AG08395 (cell line): ENCODE measurements at places on chromosomes 1 and 21.
A peak's percentile ranks its signal among the peaks of the same experiment; 100 is the strongest.

- DNase-seq: no peak
Measured at GRCh38 chr1:12654657-12655056, 10.8 kb downstream of the AADACL4 start.

DNA sequence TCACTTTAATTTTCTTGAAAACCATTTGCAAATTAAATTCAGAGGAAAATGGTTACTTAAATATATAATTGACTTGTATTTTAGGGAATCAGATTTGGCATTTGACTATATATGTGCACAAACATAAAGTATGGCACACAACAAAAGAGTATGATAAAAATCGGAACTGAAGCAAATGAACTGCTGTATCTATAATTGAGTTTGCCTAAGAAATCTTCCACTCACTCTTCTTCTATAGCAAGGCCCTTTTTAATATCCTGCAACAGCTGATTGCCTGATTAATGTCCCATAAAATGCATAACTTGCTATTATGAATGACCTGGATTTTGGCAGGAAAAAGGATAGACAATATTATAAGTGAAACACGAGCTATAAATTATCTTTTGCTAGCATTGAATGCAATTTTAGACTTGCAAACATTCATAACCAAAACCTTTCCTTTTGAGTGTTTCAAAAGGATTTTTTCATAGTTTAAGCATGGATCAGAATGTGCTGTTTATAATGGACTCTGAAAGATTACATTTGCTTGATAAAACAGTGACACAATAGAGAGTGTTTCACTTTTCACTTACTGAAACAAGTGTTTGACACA is 2204.3 kb downstream of the MRPL39 start:
- no peak for DNase-seq

DNA sequence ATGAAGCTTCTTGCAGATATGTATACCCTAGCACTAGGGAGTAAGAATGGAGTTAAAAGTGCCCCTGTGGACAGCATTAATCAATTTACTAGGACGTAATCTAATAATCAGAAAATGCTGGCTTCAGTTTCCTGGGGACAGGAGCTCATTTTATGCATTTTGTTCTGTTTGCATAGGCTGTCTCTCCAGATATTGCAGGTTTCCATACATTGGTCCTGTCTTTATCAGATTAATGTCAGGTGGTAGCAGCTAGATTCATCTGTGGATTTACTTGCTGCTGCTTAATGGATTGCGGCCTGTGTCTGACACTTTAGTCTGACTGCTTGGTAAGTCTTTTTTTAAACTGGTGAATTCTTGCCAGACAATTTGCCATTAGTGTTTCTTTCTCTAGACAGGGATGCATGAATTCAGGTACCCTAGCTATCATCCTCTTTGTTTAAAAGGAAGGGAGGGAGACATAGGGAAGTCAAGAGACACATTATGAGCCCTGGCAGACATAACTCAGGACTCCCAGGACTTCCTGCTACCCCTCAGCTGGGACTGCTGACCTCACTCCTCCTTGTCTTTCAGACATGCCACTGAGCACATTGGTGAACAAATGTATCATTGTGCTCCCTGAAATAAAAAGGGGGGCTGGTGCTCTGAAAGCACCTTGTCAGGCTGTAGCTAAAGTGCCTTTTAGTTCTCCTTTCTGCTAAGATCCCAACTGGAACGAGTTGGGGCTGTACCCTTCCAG is 47.7 kb downstream of the NOS1AP start:
- no peak for DNase-seq

- DNase-seq: peak; percentile 39
Measured at GRCh38 chr1:7808253-7808844, 24.3 kb downstream of the PER3 start.

DNA sequence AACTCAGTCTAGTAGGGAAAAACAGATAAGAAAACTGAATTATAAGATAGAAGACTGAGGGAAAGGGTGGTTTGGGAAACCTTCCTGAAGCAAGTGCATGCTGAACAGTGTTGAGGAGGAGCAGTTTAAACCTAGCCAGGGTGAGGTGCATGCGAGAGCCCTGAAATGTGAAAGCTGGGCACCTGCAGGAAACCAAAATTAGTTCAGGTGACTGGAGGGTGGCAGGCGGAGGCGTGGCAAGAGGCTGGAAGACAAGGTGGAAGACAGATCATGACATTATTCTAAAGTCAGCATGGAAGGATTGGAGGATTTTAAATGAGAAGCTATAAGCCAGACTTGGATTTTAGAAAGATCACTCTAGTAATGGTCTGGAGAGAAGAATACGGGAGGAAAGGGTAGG is 75.1 kb downstream of the CACNA1E start:
- no peak for DNase-seq

DNA sequence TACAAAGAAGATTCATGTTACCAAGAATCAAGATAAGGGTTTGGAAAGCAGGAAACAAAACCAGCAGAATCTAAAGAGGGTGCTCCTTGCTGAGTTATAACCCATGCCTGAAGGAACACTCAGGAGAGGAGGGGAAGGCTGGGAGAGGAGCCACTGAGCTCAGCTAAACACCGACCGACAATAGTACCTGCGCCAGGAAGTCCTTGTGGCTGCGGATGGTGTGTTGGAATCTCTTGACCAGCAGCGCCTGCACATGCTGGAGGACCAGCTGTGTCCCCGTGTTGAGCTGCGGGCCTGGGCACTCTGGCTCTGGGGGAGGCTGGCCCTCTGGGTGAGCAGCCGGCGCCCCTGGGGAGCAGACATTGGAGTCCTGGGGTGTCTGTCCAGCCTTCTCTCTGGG is 89.4 kb downstream of the ABCA4 start:
- no peak for DNase-seq

- no peak for DNase-seq
Measured at GRCh38 chr1:109229531-109230127, 15.9 kb downstream of the SARS1 start.
